ENCODE measurements at places on chromosomes 6 and 20.

DNA sequence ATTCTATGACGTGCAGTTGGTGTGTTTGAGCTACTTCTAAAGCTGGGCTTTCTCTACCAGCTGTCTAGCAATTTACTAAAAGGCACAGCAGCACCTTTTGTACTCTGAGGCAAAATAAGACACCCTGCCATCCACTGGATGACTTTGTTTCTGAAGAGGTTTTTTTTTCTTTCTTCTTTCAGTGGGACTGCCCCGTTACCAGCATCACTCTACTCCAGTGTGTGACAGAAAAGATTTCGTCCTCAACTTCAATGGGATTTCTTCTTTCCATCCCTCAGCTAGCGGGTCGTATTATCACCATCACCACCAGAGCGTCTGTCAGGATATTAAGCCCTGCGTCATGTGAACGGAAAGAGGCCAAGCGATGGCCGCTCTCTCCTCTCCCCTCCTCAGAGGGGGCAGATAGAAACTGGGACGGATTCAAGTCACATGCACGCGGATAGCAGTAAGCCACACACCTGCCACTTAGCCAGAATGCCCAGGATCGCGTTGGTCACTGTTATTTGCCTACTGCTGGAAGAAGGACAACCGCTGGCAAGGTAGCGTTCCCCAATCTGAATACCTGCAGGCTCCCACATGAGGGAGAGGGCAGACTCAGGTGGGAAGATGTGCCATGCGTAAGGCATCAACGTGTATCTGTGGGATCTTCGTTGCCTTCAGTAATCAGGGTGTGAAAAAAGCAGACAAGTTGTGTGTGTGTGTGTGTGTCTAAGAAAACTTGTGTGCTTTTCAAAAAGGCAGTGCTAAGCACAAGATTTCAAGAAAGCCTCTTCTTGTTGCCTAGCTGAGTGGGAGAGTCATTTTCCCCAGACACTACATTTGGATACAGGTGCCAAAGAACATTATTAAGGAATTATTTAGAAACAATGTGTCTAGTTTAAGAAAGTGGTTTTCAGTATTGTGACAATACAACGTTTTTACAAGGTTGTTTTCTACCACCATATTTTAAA is 5.4 kb downstream of the FOXF2 start:
- H3K27me3 ChIP-seq: peaks cover 18% of the 10 kb centered on the region
- no peak overlapping the region for H3K4me3 ChIP-seq
- H3K36me3 ChIP-seq: no peaks in the 10 kb centered on the region
- DNase-seq: peak; percentile 34

DNA sequence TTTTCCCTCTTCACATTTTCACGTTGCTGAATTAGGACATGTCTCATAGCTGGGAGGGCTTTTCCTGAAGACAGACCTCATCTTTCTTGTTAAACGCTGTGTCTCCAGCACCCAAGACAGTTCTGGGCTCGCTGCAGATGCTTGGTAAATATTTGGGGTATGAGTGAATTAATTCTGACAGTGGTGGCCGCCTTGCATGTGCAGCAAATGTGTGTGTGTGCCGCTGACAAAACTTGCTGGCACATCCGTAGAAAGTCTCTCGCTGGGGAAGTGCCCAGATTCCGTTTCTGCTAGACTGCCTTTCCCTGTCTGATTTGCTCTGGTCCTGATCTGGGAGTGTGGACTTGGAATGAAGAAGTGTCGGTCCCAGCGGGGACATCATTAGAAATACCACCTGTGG is 48.2 kb upstream of the ZNFX1 start:
- no peaks in the 10 kb centered on the region for H3K27me3 ChIP-seq
- H3K27ac ChIP-seq: no peak overlapping the region
- DNase-seq: no peak
- peaks cover 5% of the 10 kb centered on the region for H3K4me1 ChIP-seq

GRCh38 chr6:6556161-6556737 is 32.3 kb upstream of the LY86 start:
- no peaks in the 10 kb centered on the region for H3K27me3 ChIP-seq
- no peaks in the 10 kb centered on the region for H3K4me1 ChIP-seq
- H3K4me3 ChIP-seq: no peak overlapping the region
- DNase-seq: no peak
- H3K27ac ChIP-seq: no peak overlapping the region

DNA sequence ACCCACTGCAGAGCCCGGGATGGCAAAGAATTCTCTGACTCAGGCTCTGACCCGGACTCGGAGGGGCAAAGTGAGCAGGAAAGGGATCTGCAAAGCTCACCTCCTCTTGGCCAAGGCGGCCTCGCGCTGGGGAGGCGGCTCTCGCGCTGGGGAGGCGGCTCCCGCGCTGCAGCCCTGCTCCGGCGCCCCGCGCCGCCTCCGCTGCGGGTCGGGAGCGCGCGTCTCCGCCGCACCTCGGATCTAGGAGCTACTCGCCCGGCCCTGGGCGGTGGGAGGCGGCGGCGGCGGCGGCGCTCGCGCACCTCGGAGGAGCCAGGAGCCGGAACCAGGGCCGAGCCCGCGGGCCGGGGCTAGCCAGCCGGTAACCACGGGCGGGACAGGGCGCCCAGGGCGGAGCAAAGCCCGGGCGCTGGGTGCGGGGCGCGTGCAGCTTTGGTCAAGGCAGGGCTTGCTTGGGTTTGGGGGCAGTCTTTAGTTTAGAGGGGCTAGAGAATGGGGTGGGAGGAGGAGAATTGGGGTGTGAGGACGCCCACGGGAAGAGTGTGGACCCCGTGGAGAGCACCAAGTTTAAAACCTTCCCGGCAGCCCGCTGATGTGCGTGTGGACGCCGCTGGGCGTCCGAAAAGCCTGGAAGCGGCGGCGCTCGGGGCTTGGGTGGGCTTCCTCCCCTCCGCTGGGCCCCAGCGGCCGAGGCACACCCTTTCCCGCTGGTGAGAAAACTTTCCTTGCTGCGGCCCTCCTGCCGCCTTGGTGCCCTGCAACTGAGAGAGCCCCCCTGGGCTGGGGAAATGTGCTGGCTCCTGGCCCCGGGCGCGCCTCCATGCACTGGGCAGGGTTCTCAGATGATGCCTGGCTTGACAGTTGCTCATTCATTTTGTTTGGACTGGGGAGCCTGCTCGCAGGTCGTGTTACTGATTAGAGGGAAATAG is at the start of gene MRAP2:
MRAP2 (plus strand) TSS at position 250 of the 929 bp plus-strand sequence. CDS start 21,547 bp downstream, outside the sequence.
- DNase-seq: peak; percentile 74
- no peaks in the 10 kb centered on the region for H3K36me3 ChIP-seq
- H3K4me3 ChIP-seq: peak within 1 kb of the TSS; percentile 52
- H3K4me1 ChIP-seq: peaks cover 49% of the 10 kb centered on the region
- H3K27ac ChIP-seq: peak within 1 kb of the TSS; percentile 87

- DNase-seq: no peak
- H3K36me3 ChIP-seq: peaks cover 51% of the 10 kb centered on the region
- no peaks in the 10 kb centered on the region for H3K27me3 ChIP-seq
- H3K4me3 ChIP-seq: no peak overlapping the region
Observed at GRCh38 chr20:64069614-64070243, 6.7 kb downstream of the TCEA2 start.

DNA sequence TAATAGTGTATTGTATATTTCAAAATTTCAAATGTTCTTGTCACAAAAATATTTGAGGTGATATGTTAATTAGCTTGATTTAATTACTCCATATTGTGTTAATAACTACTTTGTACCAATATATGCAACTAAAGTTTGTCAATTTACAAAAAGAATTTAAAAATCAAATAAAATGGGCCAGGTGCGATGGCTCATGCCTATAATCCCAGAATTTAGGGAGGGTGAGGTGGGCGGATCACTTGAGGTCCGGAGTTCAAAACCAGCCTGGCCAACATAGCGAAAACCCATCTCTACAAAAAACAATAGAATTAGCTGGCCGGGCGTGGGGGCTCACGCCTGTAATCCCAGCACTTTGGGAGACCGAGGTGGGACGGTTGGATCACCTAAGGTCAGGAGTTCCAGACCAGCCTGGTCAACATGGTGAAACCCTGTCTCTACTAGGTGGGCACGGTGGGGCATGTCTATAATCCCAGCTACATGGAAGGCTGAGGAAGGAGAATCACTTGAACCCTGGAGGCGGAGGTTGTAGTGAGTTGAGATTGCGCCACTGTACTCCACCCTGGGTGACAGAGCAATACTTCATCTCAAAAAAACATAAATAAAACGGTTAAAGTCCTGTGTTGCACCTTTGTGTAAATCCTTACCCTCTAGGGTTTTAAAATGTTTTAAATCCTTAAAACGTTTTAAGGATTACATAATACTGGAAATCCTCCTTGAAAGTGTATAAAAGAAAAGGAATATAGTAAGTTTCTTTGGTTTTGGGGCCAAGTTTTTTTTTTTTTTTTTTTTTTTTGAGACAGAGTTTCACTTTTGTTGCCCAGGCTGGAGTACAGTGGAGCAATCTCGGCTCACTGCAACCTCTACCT is 4.0 kb downstream of the HSPA1B start:
- H3K4me3 ChIP-seq: peak overlapping the region; percentile 82
- no peaks in the 10 kb centered on the region for H3K36me3 ChIP-seq
- no peak overlapping the region for H3K27ac ChIP-seq
- DNase-seq: no peak
- no peaks in the 10 kb centered on the region for H3K27me3 ChIP-seq
- H3K4me1 ChIP-seq: peaks cover 16% of the 10 kb centered on the region

GRCh38 chr20:2178318-2179232 is 76.9 kb downstream of the STK35 start:
- H3K4me3 ChIP-seq: no peak overlapping the region
- H3K27me3 ChIP-seq: no peaks in the 10 kb centered on the region
- no peaks in the 10 kb centered on the region for H3K36me3 ChIP-seq

GRCh38 chr6:18533793-18534192 is 146.6 kb downstream of the RNF144B start:
- no peaks in the 10 kb centered on the region for H3K36me3 ChIP-seq
- no peak for DNase-seq
- H3K27ac ChIP-seq: no peak overlapping the region
- H3K4me1 ChIP-seq: no peaks in the 10 kb centered on the region
- no peak overlapping the region for H3K4me3 ChIP-seq
- no peaks in the 10 kb centered on the region for H3K27me3 ChIP-seq
